ENCODE measurements at places on chromosomes 5 and 9.

DNA sequence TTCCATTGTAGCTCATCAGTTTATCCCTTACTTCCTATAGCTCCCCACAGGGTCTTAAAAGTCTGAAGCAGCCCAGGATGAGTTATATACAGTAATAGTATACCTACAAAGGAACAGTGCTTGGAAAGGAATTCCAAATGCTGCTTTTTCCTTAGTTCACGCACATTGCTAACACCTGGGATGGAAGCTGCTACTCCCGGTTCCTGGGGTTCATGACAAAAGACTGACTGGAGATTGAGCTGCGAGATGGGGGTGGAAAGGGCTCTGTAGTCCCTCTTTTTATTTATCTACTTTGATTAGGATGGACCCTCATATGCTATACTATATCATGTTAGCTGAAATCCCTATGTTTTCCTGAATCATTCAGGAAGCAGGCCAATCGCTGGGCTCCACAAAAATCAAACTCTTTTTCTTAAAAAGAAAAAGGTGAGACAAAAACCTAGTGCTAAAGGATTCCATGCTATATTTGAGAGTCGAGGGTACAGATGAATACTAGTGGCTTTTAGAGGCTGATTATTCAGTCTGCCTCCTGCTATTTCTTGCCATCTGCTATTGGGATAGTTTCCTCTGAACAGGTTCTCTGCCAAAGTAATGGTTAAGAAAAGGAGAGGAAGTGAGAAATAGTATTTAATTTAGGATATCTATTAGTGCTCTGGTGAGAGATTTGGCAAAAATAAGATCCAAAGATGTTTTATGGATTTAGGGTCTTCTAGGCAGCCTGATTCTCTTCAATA is 81.2 kb downstream of the MRPS27 start:
- no peak for DNase-seq

GRCh38 chr5:76524868-76525267 is 98.3 kb downstream of the F2RL2 start:
- no peak for DNase-seq

- no peak for DNase-seq
Observed at GRCh38 chr9:135016037-135016640, 71.3 kb upstream of the OLFM1 start.

- DNase-seq: no peak
Observed at GRCh38 chr9:21267485-21268346, 27.9 kb upstream of the IFNA14 start.

- DNase-seq: no peak
Observed at GRCh38 chr9:81465468-81466011, 223.8 kb downstream of the TLE1 start.

DNA sequence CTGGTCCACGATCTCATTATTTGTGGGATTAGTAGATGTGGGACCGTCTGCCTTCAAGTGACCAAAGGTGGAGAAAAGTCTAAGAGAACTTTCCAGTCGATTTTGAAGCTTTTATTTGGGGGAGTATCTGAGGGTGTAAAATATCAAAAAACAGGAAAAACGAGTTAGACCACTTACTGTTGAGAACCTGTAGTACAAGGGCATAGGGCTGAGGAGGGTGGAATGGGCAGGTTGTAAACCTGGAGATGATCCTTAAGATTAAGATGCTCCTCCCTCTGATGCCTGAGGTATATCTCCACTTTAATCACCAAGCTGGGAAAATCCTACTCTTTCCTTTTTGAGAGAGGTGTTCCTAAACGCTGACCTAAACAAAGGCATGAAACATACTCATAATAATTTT is 32.0 kb upstream of the GTF2H2C start:
- no peak for DNase-seq

GRCh38 chr9:79858508-79858907 is 286.7 kb downstream of the TLE4 start:
- DNase-seq: no peak
